ENCODE measurements at places on chromosomes 3 and 15.

GRCh38 chr15:89496155-89497098 lies at the start of gene RHCG:
Gene RHCG, minus strand, starts transcription at chr15:89496583. Its CDS starts 39 bp downstream, at chr15:89496544.
- DNase-seq = no peak

- no peak for DNase-seq
Observed at GRCh38 chr3:195259154-195259474, 11.8 kb downstream of the XXYLT1 start.

- no peak for DNase-seq
Observed at GRCh38 chr3:185851046-185851445, 26.2 kb upstream of the IGF2BP2 start.

DNA sequence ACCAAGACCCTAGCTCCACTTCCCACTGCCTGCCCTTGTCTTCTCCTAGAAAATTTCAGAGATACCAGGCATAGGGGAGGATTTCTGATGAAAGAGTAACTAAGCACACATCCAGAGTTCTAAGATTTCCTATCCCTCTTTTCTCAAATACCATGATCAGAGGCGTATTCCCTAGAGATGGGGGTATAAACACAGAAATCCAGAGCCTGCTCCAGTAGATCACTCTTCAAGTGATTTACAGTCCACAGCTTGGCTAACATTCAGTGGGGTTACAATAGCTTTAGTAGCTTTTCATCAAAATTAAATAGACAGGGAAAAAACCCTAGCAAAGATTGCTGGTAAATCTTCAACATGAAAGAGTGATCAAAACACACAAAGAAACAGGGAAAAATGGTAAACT lies 800.7 kb upstream of the GRM7 start:
- DNase-seq = no peak

DNA sequence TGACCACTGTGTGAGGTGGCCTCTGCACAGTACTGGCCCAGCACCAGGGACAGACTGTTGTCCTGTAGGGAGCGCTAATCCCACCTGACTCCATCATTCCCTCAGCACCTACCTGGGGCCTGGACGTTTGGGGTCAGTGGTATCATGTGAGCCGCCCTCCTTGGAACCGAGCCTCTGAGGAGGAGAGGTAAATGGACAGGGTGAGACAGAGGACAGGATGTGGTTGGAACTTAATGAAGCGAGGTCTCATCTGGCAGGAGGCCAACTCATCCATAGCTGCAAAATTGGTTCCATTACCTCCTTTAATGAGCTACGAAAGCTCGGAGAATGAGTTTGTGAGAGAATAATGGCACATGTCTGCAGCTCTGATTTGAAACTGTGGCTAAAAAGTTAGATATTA lies 13.9 kb downstream of the MAPKAPK3 start:
- DNase-seq = no peak

- DNase-seq = no peak
Observed at GRCh38 chr3:52451237-52452083, 2.4 kb downstream of the TNNC1 start.
